ENCODE measurements at places on chromosomes 13 and 19. TPM values are rescaled to one million over a fixed set of nuclear protein-coding genes. Genes with fewer than 3 reads are reported as not detected.

The IZUMO2 gene
- not detected for polyA plus RNA-seq

The ANGPTL8 gene
- polyA plus RNA-seq = 7.4 TPM

The DENND1C gene
- 1.5 TPM for polyA plus RNA-seq

The CD177 gene
- 0.14 TPM for polyA plus RNA-seq

The C13orf42 gene
- polyA plus RNA-seq = not detected

The RGL3 gene
- polyA plus RNA-seq = 30.4 TPM

The NLRP11 gene
- polyA plus RNA-seq = 0.03 TPM

Data from adipose tissue (tissue), 3 donors.